ENCODE measurements at places on chromosomes 16 and 17. TPM values are rescaled to one million over a fixed set of nuclear protein-coding genes. Genes with fewer than 3 reads are reported as not detected.

NUPR1 gene
- total RNA-seq: 15.5 TPM

P2RX1 gene
- 0.03 TPM for total RNA-seq

ZFHX3 gene
- total RNA-seq: 6.9 TPM

ASPHD1 gene
- total RNA-seq: 26.0 TPM

SAMD14 gene
- total RNA-seq: 0.24 TPM

C1QTNF1 gene
- total RNA-seq: 39.2 TPM

TNFSF13 gene
- 0.94 TPM for total RNA-seq

G6PC1 gene
- total RNA-seq: not detected

CANT1 gene
- 88.8 TPM for total RNA-seq

MFSD6L gene
- total RNA-seq: not detected

C17orf50 gene
- 0.24 TPM for total RNA-seq

C16orf89 gene
- total RNA-seq: not detected

EVPLL gene
- total RNA-seq: not detected

TP53TG3 gene
- total RNA-seq: 0.47 TPM

PMP22 gene
- total RNA-seq: 323 TPM

TEKT1 gene
- not detected for total RNA-seq

HEATR9 gene
- total RNA-seq: not detected

ZPBP2 gene
- not detected for total RNA-seq

AP1G1 gene
- 53.1 TPM for total RNA-seq

TEX14 gene
- total RNA-seq: 0.14 TPM

RPS6KB1 gene
- 49.9 TPM for total RNA-seq

BLMH gene
- total RNA-seq: 52.0 TPM

PRDM7 gene
- 0.03 TPM for total RNA-seq

PLA2G10 gene
- total RNA-seq: not detected

SPNS3 gene
- total RNA-seq: not detected

ZG16B gene
- 0.46 TPM for total RNA-seq

WNK4 gene
- total RNA-seq: 1.5 TPM
